ENCODE measurements at places on chromosomes 4 and X.

- DNase-seq, result no peak
Measured at GRCh38 chr4:73734530-73735001, 5.8 kb upstream of the CXCL8 start.

GRCh38 chr4:110614173-110614963, 8.5 kb downstream of the PITX2 start:
- no peak for DNase-seq

- no peak for DNase-seq
Measured at GRCh38 chr4:127304356-127304755, 328.4 kb upstream of the INTU start.

GRCh38 chrX:154515090-154515965, 704 bp downstream of the FAM3A start:
- peak; percentile 16 for DNase-seq

DNA sequence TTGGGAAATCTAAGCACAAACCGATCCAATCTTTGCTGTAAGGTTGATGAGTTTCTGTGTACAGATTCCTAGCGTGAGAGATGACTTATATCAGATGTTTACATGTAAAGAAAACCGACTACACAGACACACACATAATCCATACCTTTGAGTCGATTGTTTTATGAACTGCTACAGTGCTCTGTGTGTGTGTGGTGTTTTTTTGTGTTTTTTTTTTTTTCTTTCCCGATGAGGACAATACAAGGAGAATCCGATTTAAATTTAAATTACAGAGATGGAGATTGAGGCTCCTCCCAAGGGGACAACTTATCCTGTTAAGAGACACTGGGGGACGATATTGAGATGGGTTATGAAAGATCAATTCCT, 461 bp upstream of the SLC9A6 start:
- DNase-seq, result no peak

DNA sequence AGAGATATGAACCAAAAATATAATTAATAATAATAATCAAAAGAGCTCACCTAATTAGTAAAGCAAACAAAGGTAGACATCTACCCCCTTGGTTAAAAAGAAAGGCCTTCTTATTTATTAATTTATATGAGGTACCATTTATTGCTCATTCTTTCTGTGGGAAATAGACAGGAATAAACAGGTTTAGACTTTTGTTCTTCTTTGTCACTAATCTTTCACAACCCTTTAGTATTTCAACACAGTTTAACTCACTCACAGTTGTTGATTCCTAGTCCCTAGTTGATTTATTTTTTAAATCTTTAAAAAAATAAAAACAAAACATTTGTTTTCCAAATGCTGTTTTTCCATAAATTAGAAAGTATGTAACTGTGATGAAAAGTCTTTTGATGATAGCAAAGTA, 5.6 kb downstream of the PPARGC1A start:
- DNase-seq, result no peak

- no peak for DNase-seq
Measured at GRCh38 chr4:18039113-18039512, 17.6 kb upstream of the LCORL start.

- DNase-seq, result no peak
Measured at GRCh38 chr4:80006935-80007744, 65.9 kb downstream of the ANTXR2 start.

- DNase-seq, result peak; percentile 44
Measured at GRCh38 chr4:24473309-24473721, 111.0 kb downstream of the DHX15 start.

- no peak for DNase-seq
Measured at GRCh38 chr4:69656653-69657158, 3.7 kb upstream of the UGT2A1 start.

DNA sequence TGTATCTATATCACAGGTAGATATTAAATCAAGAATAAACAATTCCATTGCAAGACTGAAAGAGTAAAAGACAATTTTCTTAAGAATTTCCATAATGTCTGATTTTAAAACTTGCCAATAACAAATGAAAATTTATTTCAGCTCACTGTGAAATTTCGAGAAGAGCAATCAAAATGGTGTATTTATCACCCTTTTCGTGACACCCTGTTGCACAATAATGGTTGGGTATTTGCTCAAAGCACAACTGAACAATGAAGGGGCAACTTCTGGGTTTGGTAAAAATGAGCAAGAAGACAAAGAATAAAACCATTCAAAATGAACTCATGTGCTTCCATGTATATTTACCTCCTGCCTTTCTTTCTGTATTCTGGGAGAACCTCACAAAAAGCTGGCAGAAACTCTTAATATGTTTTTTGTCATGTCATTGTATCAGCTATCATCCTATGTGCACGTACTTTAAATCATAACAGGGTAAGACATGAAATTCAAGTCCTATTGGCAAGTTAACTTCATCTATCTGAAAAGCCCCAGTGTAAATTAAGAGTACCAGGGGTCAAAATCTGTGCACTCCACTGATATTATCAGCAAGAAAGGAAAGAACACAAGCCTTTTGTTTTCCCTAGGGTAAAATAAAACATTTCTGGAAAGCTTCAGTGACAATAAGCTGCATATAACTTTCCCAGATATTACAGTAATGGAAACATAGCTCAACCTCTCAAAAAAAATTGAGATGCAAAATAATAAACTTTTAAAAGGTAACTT, 126.9 kb upstream of the CBR4 start:
- no peak for DNase-seq

GRCh38 chrX:130340271-130340670, 552 bp downstream of the SLC25A14 start:
- DNase-seq, result no peak

DNA sequence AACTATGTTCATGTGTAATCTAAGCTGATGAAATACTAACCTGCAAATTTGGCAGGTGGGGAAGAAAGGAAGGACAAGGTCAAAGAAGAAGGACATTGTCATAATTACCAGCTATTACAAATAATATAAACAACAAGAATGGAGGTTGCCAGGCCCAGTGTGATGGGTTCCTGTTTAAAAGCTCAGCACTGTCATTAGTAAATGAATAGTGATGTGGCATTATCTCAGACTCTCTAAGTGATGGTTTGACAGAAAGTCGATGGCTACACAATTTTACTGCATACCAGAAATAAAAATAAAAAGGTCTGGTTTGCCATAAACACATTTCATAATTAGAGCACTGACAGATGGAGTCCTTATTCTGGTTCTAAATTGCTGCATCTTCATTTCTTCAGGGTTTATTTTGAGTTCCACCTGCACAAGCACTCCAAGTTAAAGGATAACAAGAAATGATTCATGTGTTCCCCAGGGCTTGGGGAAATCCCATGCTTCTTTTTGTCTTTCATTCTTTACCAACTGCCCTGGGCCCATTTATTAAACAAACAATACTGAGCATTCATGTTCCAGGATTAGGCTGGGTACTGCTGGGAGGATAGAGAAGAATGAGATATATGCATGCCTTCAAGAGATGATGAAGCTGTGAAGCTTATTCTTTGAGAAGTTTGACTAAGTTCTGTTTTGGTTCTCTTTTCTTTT, 367.8 kb upstream of the RASGEF1B start:
- no peak for DNase-seq

GRCh38 chrX:148682206-148682605, 181.8 kb downstream of the AFF2 start:
- DNase-seq, result no peak

DNA sequence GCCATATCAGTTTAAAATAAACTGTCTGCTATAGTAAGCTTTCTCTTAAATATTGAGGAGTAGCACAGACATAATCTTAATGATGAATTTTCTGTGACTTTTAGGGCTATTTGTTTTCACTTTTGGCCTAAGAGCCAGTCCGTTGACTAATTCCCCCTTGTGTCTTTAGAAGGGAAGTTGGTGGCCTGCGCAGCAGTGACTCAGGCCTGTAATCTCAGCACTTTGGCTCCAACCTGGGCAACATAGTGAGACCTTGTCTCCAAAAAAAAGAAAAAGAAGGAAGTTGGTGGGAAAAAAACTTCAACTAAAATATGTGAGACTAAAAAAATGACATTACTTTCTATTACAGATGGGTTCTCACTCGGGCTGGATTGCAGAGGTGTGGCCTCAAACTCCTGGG, 3.4 kb downstream of the NCAPG start:
- no peak for DNase-seq

GRCh38 chr4:128582427-128582870, 227.1 kb upstream of the JADE1 start:
- no peak for DNase-seq

DNA sequence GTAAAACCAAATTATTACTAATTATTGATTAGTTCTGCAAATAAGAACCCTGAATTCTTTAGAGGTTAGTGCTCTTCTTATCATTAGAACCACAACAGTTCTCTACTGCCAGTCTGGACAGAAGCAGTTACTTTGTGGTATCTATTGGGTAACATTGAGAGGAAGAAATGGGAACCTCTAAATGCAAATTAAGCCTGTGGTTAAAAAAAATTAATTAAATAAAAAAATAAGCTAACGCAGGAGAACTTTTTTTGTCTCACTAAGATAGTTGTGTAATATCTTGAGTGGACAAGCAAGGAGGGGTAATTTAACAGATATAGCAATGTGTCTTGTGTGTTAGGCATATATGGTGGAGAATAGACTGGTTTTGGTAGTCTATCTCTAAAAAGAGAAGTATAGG, 32.9 kb upstream of the TET2 start:
- DNase-seq, result no peak

DNA sequence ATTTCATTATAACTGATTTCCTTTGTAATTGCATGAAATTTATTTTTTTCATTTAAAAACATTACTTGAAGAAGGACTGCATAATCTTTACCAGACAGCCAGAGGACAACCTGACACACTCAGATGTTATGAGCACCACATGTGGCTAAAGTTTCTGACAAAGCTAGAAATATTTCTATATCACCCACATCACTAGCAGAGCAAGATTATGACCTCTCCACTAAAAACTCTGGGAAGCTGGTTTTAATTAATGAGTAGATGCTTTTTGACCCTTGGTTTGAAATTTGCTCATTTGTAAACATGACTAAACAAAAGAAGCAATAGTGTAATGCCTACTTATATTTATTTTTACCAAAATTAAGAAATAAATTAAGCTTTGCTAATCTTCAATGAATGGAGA, 661.5 kb upstream of the EPHA5 start:
- no peak for DNase-seq

DNA sequence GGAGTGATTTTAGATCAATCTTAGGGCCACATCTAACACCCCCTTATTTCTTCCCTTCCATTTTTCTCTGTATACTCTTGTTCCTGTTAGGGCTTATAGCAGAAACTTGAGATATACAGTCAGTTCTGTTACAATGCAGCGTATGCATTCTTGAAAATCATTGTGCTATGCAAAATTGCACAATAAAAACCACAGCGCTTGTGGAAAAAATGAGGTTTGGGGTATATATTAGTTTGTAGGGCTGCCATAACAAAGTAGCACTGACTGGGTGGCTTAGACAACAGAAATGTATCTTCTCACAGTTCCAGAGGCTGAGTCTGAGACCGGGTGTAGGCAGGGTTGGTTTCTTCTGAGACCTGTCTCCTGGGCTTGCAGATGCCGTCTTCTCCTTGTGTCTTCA, 59.0 kb downstream of the WWC2 start:
- DNase-seq, result no peak

GRCh38 chr4:26290321-26290720, 30.5 kb upstream of the RBPJ start:
- no peak for DNase-seq

DNA sequence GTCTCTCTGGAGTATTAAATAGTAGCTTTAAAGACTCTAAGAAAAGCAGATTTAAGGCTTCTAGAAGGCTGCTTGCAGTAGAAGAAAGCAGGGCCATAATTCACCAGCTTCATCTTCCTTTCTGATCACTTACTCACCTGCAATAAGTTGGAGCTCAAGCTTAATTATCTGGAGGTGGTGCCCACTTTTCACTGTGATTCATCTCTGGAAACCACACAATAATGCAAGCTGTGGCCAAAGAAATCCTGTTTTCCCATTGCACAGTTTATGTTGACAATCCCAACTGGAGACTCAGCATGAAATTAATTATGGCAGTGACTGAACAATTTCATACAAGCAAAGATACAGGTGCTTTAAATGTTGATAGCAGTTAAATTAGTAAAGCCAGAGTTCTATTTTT, 14.7 kb downstream of the CWH43 start:
- DNase-seq, result no peak

DNA sequence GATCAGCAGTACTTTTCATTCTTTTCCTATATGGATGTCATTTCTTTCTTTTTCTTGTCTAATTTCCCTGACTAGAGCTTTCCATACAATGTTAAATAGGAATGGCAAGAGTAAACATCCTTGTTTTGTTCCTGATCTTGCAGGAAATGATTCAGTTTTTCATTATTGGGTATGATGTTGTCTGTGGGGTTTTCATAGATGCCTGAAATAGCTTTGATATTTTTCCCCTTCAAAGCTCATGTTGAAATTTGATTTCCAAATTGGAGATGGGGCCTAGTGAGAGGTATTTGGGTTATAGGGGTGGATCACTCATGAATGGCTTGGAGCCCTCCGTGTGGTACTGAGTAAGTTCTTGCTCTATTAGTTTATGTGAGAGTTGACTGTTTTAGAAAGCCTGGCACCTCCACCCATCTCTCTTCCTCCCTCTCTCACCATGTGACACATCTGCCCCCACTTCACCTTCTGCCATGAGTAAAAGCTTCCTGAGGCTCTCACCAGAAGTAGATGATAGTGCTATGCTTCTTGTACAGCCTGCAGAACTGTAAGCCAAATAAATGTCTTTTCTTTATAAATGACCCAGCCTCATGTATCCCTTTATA, 22.3 kb upstream of the VSIG1 start:
- DNase-seq, result no peak

DNA sequence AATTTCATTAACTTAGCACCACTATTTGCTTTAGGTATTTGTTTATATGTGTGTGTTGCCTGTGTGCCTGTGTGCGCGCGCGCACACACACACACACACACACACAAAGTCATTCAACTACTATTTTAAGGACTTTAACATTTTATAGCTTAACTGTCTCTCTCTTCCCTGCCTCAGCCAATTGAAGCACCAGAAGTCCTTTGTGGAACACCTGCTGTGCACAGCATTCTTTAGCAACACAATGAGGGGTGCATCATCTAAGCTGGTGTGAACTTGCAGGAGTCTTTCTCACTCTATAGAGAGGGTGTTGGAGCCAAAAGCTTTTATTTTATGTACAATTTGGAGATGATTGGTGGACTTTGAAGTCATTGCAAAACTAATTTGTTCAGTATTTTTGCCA, 31.3 kb downstream of the SLIT2 start:
- DNase-seq, result no peak

GRCh38 chrX:129983575-129984110, 1.2 kb downstream of the BCORL1 start:
- DNase-seq, result no peak

- no peak for DNase-seq
Measured at GRCh38 chr4:154399259-154399974, 92.2 kb downstream of the DCHS2 start.

- DNase-seq, result peak; percentile 27
Measured at GRCh38 chrX:130834149-130834548, 68.9 kb downstream of the ENOX2 start.

GRCh38 chrX:11655282-11656015, 10.3 kb downstream of the ARHGAP6 start:
- DNase-seq, result no peak
